ENCODE measurements at places on chromosomes 4 and X.

GRCh38 chr4:172055046-172055445, 241.8 kb downstream of the GALNTL6 start:
- no peak for DNase-seq

- no peak for DNase-seq
Observed at GRCh38 chr4:159855731-159856130, 752.9 kb downstream of the RAPGEF2 start.

DNA sequence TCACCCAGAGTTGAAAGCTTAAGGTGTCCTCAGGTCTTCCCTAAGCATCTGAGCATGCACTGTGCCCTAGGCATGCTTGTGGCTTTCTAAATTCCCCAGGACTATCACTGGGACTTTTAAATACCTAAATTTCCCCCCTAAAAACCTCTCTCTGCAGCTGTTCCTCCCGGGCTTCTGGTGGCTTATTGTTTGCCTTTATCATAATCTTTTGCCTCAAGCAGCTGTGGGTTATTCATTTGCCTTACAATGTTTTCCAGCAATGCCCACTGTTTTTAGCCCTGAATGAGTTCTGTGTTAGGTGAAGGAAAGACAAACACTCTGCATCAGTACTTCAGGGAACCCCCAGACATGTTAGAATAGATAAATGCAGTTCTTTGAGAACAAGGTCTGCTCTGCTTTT, 455.0 kb downstream of the ZIC3 start:
- no peak for DNase-seq

DNA sequence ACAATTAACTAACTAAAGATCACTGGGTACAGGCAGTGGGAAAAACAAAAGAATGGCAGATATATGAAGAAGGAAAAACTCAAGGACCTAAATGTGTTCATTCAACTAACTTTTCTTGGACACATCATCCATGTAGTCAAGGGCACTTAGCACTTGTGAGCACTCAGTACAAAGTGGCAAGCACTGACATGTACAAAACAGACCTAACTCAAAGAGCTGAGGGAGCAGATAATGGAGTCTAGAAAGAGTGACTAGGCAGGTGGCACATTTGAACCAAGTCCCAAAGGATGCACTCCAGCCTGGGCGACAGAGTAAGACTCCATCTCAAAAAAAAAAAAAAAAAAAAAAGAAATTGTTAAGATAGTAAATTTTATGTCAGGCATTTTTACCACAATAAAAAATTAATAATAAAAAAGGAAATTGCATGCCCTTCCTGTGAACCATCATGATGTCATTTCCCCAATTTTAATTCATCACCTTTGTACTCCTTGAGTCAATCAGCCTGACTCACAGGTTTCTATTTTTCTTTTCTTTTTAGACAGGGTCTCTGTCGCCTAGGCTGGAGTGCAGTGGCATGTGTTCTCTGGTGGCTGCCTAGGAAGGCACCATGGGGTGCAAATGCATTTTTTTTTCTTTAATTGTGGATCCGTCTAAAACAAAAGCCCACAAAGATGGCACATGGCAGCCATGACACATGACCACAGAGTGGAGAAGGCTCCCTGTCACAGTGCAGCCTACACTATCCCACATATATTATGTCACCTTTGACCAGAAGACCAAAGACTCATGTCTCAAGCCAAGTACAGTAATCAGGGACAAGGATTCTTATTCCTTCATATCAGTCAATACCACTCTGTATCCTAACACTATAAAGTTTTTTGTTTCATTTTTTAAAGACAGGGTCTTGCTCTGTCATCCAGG, 91.9 kb downstream of the CHST7 start:
- DNase-seq = no peak

- no peak for DNase-seq
Observed at GRCh38 chr4:40334591-40335524, at the start of gene CHRNA9. Gene CHRNA9, plus strand, starts transcription at chr4:40335333. Its CDS starts 135 bp downstream, at chr4:40335468.

DNA sequence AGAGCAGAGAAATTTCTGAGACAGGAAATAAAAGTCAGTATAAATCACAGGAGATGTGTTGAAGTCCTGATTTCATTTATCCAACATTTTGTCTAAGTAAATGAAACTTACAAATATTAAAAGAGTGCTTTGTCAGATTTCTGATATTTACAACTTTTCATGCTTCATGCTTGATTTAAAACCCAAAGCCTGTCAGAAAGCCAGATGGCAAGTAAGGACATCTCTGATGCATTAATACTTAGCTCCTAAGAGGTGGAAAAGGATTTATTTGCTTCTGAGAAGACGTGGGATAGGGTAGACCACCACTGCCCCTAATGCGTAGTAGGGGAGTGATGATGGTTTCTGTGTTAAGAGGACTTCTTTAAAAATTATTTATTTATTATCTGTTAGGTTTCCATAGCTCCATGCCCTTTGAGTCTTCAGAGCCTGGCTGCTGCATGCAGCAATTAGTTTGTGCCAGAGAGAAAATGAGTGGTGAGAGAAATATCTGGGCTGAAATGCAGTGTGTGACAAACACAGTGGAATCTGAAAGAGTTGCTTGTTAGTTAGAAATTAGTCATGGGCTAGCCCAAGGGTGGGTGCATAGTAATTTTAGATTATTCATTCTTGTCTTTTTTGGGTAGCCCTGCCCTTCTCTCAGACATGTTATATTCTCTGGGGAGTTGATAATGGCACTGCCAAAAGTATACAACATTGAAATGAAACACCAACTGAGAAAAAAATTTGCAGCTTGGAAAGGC, 333.8 kb downstream of the C4orf33 start:
- DNase-seq = no peak

- no peak for DNase-seq
Observed at GRCh38 chrX:100995469-100995868, 26.0 kb downstream of the ARL13A start.

DNA sequence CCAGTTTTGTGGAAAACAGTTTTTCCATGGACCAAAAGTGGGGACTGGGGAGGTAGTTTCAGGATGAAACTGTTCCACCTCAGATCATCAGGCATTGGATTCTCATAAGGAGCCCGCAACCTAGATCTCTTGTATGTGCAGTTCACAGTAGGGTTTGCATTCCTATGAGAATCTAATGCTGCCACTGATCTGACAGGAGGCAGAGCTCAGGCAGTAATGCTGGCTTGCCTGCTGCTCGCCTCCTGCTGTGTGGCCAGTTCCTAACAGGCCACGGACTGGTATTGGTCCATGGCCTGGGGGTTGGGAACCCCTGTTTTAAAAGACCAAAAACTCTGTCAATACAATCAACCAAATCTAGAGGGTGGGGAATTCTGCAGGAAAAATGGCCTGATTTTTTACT, 100.0 kb upstream of the EOLA2 start:
- no peak for DNase-seq

DNA sequence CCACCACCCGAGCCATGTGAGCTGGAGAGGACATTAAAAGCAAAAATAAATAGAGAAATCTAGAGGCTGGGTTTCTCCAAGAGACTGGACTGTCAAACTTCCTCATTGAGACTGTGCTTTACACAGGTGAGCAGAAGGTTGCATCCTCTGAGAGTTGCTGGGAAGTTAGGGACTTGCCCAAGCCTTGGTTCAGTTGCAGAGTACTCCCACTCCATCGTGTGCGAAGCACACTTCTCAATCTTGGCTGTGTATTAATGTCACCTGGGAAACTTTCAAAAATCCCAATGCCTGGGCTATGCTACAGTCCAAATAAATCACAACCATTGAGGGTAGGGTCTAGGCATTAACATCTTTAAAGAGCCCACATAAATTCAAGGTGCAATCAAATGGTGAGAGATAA, 89.2 kb downstream of the ZNF330 start:
- no peak for DNase-seq

DNA sequence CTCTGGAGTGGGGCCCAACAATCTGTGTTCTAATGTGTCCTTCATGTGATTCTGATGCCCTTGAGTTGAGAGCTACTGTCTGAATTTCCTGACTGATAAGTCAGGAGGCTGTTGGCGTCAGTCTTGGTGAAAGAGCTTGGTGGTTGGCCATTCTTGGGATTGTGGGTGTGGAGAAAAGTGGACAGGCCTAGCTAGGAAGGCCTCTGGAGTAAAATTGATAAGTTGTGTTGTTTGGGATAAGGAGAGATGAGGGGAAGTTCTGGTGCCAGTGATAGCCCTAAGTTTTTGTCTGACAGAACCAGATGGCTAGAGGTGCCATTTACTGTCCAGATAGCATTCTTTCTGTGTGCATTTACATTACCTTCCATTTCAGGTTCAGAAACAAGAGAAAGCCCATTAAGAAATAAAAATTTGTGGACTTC, 11.7 kb downstream of the NSD2 start:
- DNase-seq = no peak

- DNase-seq = no peak
Observed at GRCh38 chr4:172142281-172142741, 329.1 kb downstream of the GALNTL6 start.

DNA sequence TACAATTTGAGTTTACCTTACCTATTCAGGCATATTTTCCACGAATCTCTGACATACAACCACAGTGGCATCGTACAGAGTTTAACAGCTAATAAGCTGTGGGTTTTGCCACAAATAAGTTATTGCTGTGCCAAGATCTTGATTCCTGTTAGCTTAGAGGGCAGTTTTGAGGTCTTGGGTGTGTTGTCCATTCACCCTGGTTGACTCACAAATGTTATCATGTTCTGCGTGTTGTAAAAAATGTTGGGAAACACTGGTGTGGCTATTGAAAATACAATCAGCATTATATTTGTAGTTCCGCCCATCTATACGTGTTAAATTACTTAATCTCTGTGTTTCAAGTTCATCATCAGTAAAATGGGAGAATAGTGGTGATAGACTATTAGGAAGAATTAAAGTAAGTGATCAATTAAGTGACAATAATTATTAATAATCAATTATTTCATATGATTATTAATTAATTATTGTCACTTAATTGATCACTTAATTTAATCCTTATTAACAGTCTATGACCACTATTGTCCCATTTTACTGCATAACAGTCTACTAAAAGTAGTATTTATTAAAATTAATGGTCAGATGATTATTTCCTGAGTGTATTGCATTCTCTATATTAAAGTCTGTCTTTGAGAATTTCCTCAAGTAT, 96.3 kb downstream of the TMA16 start:
- no peak for DNase-seq

GRCh38 chr4:3386526-3386925, 55.2 kb upstream of the HGFAC start:
- DNase-seq = no peak

DNA sequence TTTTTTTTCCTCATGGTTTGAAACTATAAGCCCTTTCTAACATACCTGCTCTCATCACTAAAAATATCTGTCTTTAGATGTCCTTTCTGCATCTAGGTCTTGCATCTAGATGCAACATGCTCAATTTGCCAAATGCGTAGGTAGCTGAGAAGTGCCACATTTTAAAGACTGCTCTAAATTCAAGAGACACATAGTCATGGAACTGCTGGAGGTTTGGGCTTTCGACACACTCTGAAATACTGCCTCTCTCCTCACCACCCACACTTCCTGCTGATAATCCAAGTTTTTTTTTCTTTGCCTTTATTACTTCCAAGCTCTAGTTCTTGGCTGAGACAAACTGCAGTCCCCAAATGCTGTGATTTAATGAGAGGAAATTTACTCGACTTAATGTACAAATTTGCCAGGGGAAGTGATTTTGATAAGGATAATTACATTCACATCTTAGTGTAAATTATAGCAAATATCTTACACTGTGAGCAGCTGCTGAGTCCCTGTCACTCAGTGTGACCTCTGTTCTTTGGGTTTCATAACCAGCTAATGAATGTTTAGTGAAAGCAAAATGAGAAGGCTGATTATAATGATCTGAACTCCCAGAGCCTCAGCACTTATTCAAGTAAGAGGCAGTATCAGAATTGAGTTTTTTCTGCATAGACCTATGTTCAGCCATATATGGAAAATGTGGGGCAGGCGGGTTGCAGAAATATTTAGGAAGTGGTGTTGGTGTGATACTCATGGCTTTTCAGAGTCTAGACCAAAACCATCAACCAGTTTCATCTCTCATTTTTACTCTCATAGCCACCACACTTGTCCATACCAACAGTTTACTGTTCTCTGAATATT, 31.3 kb downstream of the DRD5 start:
- no peak for DNase-seq

DNA sequence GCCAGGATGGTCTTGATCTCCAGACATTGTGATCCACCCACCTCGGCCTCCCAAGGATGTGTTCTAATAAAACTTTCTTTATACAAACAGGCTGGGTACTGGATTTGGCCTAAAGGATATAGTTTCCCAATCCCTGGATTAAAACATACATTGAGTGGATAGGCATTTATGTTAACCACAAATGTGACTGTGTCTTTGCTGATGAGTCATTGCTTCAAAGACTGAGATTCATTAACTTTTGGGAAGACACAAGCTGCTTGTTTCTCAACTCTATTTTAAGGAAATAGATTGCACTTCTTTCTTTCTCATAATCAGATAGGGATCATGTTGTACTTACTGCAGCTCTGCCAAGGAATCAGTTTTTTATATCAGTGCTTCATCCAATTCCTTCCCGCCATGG, 131.3 kb upstream of the AGA start:
- no peak for DNase-seq

GRCh38 chr4:98599617-98600205, 58.7 kb downstream of the TSPAN5 start:
- no peak for DNase-seq

GRCh38 chr4:85393201-85393600, 81.7 kb upstream of the ARHGAP24 start:
- DNase-seq = no peak

DNA sequence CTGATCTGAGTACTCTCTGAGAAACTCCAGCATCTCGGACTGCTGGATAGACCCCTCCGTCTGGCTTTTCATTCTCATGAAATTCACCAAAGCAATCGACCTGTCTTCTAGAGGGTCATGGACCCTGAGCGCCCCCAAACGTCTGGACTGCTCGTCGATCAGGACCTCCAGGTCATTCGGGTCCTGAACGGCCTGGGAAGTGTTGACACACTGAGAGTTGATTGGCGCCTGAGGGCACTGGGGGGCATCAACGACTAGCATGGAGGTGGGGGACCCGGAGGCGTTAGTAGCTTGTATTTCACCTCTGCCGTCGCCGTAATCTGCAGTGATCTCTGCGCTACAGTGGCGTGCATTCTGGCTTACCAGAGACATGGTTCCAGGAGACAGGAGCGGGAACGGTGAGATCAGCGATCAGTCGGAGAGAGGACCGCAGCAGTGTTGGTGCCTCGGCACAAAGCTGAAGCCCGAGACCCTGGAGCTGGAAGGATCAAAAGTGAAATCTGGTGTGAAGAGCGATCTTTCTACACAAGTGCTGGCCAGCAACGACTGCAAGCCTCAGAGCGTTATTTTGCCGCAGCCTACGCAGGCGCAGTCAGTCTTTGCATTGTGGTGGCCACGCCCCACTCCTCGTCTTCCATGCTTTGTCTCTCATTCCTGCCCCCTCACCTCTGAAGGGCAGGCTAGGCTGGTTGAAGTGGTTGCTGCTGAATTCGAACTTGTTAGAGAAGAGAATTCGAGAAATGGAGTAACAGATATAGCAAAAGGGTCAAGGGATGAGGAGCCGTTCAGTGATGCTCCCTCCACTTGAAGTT, at the start of gene MAGEE2:
MAGEE2 (minus strand) TSS at position 575 of the 812 bp plus-strand sequence; CDS start at position 372, 203 bp downstream.
- no peak for DNase-seq

DNA sequence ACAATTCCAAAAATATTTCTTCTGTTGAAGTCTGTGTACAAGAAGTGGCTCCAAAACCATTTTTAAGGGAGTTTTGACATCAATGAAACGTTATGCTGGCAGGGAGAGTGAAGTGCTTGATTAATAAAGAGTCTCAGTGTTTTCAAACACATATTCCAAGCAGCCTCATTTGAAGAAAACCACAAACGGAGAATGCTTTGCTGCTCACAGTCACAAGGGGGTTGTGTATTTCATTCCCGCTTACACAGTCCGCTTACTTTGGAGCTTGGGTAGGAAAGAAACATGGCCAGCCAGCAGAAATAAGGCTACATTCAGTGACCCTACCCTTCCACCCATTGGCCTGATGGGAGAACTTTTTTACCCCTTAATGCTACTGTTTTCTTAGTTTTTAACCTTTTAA, 586.2 kb downstream of the RAB28 start:
- no peak for DNase-seq

GRCh38 chr4:108172753-108173598, 4.2 kb upstream of the LEF1 start:
- peak; percentile 42 for DNase-seq
